Activated CD8-positive, alpha-beta memory T cell treated with anti-CD3 and anti-CD28 coated beads, Interleukin-2, amount 10 ng/mL, durations not matched to agents 7 days and 5 days (primary cell): ENCODE measurements at places on chromosomes 7 and 10.

DNA sequence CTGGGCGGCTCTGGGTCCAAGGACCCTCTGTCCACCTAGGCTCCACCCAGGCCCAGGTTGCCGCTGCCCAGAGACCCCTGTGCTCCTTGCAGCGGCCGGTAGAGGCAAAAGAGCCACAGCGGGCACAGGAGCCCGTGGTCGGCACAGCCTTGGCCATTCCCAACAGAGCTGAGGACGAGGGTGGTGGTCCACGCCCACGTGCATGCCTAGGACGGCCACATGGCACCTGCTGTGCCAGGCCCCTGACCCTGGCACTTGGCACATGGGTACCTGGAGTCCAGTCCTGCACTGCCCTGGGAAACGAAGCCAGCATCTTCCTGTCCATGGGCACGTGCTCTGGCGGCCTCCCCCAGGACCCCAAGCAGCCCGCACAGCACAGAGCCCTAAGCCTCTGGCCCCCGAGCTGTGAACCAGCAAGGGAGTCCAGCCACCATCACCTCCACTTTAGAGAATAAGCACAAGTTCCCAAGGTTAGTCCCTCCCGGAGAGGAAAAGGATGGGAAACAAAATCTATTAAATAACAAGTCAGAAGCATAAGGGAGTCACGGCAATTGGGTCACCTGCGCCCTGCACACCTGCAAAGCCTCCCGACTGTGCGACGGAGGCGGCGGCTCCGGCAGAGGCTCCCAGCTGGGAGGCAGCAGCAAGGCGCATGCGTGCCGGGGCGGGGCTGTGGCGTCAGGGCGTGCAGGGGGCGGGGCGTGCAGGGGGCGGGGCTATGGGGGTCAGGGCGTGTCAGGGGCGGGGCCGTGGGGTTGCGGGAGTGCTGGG, 59.1 kb downstream of the STK32C start:
- H3K4me1 ChIP-seq, result no peaks in the 10 kb centered on the region
- peak; percentile 59 for DNase-seq
- H3K27me3 ChIP-seq, result no peaks in the 10 kb centered on the region
- no peak overlapping the region for H3K27ac ChIP-seq
- H3K36me3 ChIP-seq, result no peaks in the 10 kb centered on the region
- no peak overlapping the region for H3K4me3 ChIP-seq

DNA sequence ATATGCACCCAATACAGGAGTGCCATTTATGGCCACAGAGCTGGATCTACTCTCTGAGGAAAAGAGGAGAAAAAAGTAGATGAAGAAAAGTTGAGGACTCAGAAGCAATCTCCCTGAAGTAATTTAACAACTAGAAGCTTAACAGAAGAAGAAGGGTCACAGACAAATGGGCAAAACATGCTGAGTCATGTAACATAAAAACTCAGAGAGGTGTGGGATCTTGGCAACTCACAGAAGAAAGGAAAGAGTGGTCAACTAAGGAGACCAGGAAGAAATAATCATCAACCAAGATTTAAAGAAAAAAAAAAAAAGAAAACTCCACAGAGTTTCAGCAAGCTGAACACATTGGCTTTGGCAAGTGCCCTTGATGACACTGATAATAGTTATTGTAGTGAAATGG, 51.8 kb upstream of the BET1 start:
- no peaks in the 10 kb centered on the region for H3K36me3 ChIP-seq
- no peak for DNase-seq
- H3K4me3 ChIP-seq, result no peak overlapping the region
- H3K27ac ChIP-seq, result no peak overlapping the region
- H3K4me1 ChIP-seq, result peaks cover 4% of the 10 kb centered on the region

- no peak overlapping the region for H3K27ac ChIP-seq
- H3K27me3 ChIP-seq, result no peaks in the 10 kb centered on the region
- no peak for DNase-seq
- no peak overlapping the region for H3K4me3 ChIP-seq
- H3K36me3 ChIP-seq, result no peaks in the 10 kb centered on the region
- H3K4me1 ChIP-seq, result peaks cover 3% of the 10 kb centered on the region
Measured at GRCh38 chr7:133703547-133703946, 423.6 kb upstream of the LRGUK start.

DNA sequence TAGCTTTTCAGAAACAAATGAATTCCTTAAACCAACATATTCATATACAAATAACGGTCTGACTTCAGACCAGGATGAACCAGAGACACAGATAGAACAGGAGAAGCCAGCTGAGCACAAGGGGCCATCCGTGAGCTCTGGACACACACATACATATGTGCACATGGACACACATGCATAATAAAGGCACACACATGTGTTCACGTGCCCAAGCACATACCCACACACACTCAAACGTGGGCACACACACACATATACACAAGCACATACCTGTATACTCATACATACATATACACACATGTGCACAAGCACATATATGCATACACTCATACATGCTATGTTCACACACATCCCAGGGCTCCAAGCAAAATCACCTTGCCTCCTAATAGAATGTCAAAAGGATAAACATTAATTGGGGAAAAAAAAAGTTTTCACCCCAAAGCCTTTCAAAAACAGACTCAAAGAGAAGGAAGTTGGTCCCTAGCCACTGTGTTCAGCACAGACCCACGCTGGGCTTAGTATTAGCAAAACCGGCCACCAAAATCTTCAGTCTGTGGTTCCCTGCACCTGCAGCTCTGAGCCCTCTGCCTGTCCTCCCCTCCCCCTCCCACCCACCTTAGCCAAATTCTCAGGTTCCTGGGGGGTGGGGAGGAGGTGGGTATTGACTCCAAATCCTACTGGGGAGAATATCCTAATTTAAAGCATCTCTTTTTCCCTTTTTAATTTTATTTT, 100.4 kb upstream of the MACROH2A2 start:
- DNase-seq, result no peak
- no peaks in the 10 kb centered on the region for H3K4me1 ChIP-seq

- H3K27me3 ChIP-seq, result peaks cover 6% of the 10 kb centered on the region
- no peaks in the 10 kb centered on the region for H3K36me3 ChIP-seq
- H3K4me1 ChIP-seq, result no peaks in the 10 kb centered on the region
- H3K4me3 ChIP-seq, result no peak overlapping the region
- no peak for DNase-seq
Measured at GRCh38 chr7:132200141-132200540, 376.1 kb downstream of the PLXNA4 start.

GRCh38 chr10:133082685-133083421, 4.9 kb upstream of the ADGRA1 start:
- H3K4me1 ChIP-seq, result no peaks in the 10 kb centered on the region
- no peak overlapping the region for H3K4me3 ChIP-seq
- H3K27ac ChIP-seq, result no peak overlapping the region
- no peak for DNase-seq
- peaks cover 8% of the 10 kb centered on the region for H3K27me3 ChIP-seq
- H3K36me3 ChIP-seq, result no peaks in the 10 kb centered on the region

- no peak for DNase-seq
- no peak overlapping the region for H3K4me3 ChIP-seq
- peaks cover 64% of the 10 kb centered on the region for H3K4me1 ChIP-seq
Measured at GRCh38 chr7:76351372-76351771, 7.4 kb downstream of the YWHAG start.

- DNase-seq, result no peak
- peaks cover 2% of the 10 kb centered on the region for H3K27me3 ChIP-seq
- H3K4me3 ChIP-seq, result no peak overlapping the region
- H3K27ac ChIP-seq, result no peak overlapping the region
- no peaks in the 10 kb centered on the region for H3K36me3 ChIP-seq
Measured at GRCh38 chr7:14698239-14698638, 204.3 kb downstream of the DGKB start.

DNA sequence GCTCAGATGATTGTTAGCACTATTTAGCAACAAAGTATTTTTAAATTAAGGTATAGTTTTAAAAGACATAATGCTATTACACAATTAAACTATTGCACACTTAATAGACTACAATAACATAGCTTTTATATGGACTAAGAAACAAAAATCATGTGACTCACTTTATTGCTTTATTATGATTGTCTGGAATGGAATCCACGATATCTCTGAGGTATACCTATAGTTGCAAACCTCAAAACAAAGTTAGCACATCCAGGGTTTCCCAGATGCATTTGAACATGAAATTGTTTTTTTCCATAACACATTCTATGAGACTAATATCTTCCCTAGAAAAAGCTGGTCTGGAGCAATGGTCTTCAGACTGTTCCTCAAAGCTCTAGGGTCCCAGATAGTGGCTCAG, 18.3 kb upstream of the RPEL1 start:
- H3K4me3 ChIP-seq, result no peak overlapping the region
- H3K27ac ChIP-seq, result no peak overlapping the region
- no peak for DNase-seq
- H3K36me3 ChIP-seq, result peaks cover 9% of the 10 kb centered on the region

DNA sequence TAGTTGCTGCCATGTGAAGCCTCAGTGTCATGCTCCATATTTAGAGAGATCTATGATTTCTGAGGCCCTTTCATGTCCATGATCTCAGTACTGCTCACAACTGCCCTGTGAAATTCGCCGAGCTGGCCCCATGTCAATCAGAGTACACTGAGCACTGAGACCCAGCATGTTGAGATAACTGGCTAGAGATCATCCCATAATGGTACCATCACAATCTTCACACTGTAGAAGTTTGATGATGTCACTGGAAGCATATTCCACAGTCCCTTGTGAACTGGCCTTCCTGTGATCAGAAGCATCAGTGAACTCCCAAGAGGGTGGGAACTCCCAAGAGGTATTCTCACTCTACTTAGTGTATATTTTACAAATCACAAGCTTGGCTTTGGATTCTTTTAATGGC, 116.0 kb downstream of the EGFR start:
- no peaks in the 10 kb centered on the region for H3K36me3 ChIP-seq
- H3K27me3 ChIP-seq, result peaks cover 6% of the 10 kb centered on the region
- no peak overlapping the region for H3K27ac ChIP-seq
- H3K4me1 ChIP-seq, result peaks cover 15% of the 10 kb centered on the region
- no peak for DNase-seq

DNA sequence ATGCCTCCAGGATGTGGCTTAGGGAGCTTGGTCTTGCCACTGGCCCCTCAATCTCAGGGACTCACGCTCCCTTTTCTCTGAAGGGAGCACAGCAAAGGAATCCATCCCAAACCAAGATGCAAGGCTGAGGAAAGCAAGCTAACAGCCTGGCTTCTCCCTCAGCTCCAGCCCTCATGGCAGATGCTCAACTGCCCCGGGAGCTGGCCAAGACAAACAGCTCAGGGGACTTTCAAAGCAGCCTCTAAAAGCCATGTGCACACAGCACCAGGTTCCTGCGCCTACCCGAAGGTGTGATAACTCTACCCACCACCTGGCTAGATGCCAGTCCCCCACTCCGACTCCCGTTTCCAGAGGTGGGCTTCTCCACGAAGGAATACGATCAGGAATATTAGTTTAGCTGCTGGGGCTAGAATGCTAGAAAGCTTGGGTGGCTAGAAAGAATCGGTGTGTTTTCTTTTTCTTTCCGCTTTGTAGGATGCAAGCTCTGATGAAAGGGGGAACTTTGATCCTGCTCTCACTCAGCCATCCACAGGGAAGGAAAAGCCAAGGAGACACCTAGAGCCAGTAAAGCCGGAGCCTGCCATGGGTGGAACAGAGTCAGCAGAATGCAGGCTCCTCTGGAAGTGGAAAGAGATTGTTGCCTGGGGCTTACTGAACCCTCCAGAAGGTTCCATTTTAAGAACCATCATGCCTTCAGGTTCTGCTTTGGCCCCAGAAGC, 89.0 kb upstream of the FGFR2 start:
- H3K4me1 ChIP-seq, result no peaks in the 10 kb centered on the region
- H3K27ac ChIP-seq, result no peak overlapping the region
- no peaks in the 10 kb centered on the region for H3K27me3 ChIP-seq
- no peak overlapping the region for H3K4me3 ChIP-seq

DNA sequence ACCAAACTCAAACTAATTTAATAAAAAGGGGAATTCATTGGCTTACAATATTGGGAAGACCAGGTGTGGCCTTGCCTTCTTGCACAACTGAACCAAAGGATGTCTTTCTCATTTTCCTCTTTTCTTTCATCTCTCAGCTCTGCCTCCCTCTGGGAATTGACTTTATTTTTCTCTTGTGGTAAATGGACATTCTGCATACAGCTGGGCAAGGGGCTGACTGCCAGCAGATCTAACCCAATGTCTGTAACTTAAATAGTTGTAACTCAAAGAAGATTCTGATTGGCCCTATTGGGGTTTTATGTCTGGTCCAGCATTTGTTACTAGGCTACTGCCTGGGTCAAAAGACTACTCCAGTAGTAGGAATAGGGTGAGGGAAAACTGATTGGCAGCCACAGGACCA, 15.3 kb downstream of the PTTG1IP2 start:
- no peak for DNase-seq
- no peaks in the 10 kb centered on the region for H3K36me3 ChIP-seq
- H3K4me3 ChIP-seq, result no peak overlapping the region
- no peaks in the 10 kb centered on the region for H3K4me1 ChIP-seq

GRCh38 chr10:49508249-49508648, 30.7 kb downstream of the ERCC6 start:
- H3K36me3 ChIP-seq, result peaks cover 7% of the 10 kb centered on the region
- peak; percentile 69 for DNase-seq
- peak overlapping the region; percentile 10 for H3K27ac ChIP-seq

- peaks cover 35% of the 10 kb centered on the region for H3K27me3 ChIP-seq
- no peak overlapping the region for H3K27ac ChIP-seq
- no peak for DNase-seq
- H3K4me1 ChIP-seq, result no peaks in the 10 kb centered on the region
- H3K4me3 ChIP-seq, result no peak overlapping the region
Measured at GRCh38 chr7:43136064-43136463, 23.6 kb downstream of the HECW1 start.

DNA sequence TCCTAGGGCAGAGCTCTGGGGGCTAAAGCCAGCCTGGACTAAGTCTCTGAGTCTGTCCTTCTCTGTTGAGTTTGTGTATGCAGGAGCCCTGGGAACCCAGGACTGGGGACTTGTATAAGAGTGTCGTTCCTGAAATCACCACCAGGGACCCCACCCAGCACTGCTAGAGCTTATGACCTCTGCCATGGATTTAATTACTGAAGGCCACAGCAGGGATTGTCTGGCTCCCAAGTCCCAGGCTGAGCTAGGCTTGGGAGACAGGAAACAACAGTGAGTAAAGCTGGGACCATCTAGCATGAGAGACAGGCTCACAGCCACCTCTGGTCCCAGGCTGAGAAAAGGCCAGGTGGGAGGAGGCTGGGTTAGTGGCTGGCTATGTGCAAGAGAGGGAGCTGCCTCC, 1.4 kb upstream of the TSPAN15 start:
- H3K4me1 ChIP-seq, result peaks cover 28% of the 10 kb centered on the region
- peak; percentile 65 for DNase-seq
- H3K27ac ChIP-seq, result peak overlapping the region; percentile 63
- no peaks in the 10 kb centered on the region for H3K36me3 ChIP-seq
